ENCODE measurements at places on chromosomes 7 and 10.
A peak's percentile ranks its signal among the peaks of the same experiment; 100 is the strongest.

- DNase-seq: no peak
Measured at GRCh38 chr10:2760736-2761135, 306.6 kb upstream of the PFKP start.

DNA sequence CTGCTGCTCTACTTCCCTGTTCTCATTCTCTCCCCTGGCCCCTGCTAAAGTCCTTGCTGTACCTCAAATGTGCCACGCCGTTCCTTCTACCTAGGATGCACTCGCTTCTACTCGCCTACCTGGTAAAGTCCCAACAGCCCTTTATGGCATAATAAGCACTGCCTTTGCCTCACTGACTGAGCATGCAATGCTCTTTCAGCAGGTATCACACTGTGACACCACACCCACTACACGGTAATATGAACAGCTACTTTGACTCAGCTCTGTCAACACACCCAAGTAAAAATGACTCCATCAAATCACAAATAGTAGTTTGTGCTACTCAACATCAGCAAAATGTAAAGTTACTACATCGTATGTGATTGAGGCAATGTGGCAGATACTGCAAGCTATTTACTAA is 37.6 kb downstream of the FAM204A start:
- no peak for DNase-seq

DNA sequence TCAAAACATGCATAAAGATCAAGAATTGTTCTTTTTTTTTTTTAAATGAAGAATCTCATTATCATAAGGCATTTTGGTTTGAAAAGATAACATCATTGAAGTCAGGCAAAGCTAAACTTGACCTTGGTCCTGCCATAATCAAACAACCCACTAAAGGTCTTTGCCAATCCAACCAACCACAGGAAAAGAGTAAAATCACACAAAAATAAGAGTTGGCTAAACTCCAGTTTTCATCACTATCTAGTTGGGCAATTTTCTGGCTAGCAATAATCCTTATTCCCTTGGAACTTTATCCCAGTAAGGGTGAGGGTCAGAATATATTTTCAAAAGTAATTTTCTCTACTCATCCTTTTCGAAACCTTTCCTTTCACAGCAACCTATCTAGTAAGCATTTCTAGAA is 62.4 kb downstream of the HIBADH start:
- DNase-seq: no peak

DNA sequence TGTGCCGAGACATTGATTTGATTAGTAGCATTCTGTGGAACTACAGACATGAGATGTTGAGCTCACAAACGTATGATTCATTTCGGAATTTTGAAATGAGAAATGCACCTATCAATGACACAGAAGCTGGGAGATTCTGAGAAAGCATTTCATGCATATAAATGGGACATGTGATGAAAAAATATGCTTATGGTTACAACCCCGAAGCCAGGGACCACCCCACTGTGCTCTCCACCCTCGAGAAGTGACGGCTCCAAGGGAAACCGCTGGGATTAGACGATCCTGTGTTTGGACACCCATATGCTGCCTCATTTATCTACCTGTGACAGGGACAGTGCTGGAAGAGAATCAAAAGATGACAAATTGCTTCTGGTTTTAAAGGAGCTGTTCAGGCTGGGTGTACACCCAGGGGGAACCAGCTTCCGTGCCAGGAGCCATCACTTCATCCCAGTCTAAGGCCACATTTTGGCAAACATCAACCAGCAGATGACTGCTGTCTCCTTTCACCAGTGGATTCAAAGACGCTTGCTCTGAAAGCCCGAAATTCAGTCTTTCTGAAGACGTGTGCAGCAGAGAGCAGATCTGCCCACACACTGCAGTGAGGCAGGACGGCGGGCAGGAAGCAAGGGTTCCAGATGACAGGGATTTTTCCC is 109.9 kb downstream of the ATXN7L1 start:
- DNase-seq: no peak

- DNase-seq: no peak
Measured at GRCh38 chr7:106635411-106635810, 25.5 kb downstream of the CCDC71L start.

DNA sequence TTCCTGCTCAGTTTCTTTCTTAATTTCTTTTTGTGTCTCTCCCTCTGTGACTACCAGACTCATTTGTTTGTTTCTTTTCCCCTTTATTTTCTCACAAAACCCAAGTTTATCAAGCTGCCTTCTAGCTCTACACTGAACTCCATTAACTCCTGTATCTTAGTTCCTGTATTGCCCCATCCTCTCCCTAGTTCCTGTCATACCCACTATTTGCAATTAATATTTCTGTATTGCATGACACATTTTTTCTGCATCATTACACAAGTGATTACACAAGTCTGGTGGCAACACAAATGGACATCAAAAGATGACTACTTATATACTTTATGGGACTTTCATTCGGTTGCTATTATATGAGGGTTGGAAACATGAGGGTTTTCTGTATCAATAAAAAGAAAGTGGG is 26.9 kb upstream of the OR9A4 start:
- DNase-seq: no peak

- no peak for DNase-seq
Measured at GRCh38 chr7:16004702-16005101, 318.2 kb upstream of the MEOX2 start.

DNA sequence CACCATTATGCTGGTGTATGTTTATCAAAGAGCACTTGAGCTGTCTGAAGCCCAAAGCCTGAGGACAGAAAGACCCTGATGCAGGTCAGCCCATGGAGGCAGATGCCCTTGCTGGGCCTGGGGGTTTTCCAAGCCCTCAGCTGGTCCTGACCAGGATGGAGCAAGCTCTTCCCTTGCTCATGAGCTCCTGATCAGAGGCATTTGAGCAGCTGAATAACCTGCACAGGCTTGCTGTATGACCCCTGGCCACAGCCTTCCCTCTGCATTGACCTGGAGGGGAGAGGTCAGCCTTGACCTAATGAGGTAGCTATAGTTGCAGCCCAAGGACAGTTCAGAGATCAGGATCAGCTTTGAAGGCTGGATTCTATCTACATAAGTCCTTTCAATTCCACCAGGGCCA is 13.0 kb downstream of the AQP1 start:
- DNase-seq: no peak

DNA sequence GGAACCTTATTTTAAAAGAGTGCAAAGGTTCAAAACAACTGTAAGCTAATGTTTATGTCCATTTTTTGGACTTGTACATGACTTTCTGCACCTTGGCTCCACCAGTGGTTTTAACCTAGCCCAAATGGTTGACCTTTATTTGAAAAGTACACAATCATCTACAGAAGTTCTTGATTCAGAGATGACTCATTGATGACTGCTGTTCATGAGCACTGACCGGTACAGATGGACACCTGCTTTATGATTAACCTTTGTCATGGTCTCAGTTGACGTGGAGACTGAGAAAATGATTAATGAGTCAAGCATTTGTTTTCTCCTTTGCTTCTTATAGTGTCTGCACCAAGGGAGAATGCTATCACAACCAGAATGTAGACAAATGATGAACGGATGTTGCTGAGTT is 55.7 kb upstream of the PTER start:
- no peak for DNase-seq

DNA sequence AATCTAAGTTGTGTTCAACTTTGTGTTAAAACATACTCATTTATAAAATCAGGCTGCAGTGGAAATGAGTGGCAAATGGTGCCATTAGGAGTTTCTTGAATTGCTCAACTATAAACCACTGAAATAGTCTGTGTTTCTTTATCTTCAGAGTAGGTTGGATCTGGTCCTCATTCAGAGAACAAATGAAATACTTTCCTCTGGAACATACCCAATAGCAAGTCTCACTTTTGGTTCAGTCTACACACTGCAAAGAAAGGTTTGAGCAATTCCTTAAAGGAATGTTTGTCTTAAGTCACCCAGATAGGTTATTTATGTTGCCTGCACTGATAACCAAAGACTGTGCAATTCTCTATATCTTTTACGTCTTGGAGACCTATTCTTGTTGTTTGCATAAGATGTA is 62.5 kb downstream of the ABCB4 start:
- DNase-seq: no peak

DNA sequence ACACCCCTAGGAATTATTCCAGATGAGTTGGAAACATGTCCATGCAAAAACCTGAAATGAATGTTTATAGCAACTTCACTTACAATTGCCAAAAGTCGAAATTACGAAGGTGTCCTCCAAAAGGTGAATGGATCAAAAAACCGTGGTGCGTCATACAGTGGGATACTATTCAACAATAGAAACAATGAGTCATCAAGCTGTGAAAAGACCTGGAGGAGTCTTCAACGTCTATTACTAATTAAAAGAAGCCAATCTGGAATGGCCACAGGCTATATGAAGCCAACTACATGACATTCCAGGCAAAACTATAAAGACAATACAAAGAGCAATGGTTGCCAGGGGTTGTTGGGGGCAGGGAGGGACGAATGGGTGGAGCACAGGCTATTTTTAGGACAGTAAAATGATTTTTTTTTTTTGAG is 12.6 kb upstream of the PPP2R2D start:
- no peak for DNase-seq

DNA sequence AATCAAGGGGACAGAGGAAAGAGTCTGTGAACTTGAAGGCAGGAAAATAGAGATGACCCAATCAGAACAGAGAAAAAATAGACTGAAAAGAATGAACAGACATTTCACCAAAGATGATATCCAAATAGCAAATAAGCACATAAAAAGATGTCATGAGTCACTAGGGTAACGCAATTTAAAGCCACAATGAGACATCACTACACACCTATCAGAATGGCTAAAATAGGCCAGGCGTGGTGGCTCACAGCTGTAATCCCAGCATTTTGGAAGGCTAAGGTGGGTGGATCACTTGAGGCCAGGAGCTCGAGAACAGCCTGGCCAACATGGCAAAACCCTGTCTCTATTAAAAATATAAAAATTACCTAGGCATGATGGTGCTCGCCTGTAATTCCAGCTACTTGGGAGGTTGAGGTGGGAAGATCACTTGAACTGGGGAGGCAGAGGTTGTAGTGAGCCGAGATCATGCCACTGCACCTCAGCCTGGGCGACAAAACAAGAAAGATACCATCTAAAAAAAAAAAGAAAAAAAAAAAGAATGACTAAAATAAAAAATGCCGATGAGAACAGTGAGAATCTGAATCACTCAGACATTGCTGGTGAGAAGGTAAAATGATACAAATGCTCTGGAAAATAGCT is 100.9 kb downstream of the LHPP start:
- DNase-seq: no peak

GRCh38 chr10:125238682-125239081 is 78.3 kb upstream of the CTBP2 start:
- no peak for DNase-seq

- no peak for DNase-seq
Measured at GRCh38 chr10:88952647-88953111, at the start of gene ACTA2. Gene ACTA2, minus strand, starts transcription at chr10:88952773. Its CDS starts 3,843 bp downstream, at chr10:88948930.

- DNase-seq: no peak
Measured at GRCh38 chr10:124200011-124200410, 106.6 kb upstream of the CHST15 start.

DNA sequence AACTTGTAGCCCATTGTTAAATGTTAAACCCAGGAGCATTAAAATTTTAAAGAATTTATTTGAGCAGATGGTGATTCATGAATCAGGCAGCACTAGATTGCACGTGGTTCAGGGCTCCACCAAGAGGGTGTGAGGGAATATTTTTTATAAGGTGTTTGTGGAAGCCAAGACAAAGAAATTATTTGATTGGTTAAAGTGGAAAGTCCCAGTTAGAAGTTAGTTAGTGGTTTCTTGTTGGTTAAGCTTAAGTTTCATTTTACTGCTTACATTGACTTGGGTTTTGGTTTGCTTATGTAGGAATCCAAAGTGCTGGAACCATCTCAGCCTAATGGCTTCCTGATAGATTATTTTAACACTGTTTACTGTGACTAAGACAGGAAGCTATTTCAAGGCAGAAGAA is 906.2 kb downstream of the LRMDA start:
- DNase-seq: no peak

GRCh38 chr7:49245062-49245461 is 320.7 kb downstream of the CDC14C start:
- DNase-seq: no peak

DNA sequence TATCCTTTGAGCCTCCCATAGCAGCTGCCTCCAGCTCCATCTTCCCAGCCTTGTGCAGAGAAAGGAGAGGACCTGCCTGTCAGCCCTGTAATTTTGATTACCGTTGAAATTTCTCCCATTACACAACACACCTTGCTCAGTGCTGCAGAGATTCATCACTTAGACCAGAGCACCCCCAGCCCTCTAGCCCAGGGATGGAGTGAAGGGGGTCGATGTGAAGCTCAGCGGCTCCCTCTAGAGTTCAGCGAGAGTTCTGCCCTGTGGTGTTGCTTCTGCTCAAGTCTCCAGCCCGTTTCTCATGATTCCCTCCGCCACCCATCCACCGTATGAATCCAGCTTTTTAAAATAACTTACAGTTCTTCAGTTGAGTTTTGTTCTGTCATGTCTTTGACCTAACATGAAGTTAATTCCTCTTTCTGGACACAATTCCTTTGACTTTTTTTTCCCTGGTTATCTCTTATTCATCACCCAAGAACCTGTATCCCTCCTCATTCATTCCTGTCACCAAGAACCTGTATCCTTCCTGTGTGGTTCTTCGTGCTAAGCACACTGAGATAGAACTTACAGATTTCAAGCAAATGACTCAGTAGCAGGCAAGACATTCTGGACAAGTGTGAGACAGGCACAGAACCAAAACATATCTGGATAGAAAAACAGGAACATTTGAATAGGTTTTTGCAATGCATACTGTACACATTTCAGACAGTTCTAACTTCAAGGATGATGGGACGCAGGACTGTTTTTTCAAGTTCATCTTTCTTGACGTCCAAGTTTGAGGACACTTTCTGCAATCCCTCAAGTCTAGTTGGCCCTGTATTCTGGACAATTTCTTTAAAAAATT is 35.0 kb upstream of the ZNF32 start:
- DNase-seq: peak; percentile 29

- no peak for DNase-seq
Measured at GRCh38 chr10:47458466-47459154, 25.3 kb downstream of the ANXA8 start.

- DNase-seq: no peak
Measured at GRCh38 chr10:75247797-75248196, 12.0 kb upstream of the COMTD1 start.

DNA sequence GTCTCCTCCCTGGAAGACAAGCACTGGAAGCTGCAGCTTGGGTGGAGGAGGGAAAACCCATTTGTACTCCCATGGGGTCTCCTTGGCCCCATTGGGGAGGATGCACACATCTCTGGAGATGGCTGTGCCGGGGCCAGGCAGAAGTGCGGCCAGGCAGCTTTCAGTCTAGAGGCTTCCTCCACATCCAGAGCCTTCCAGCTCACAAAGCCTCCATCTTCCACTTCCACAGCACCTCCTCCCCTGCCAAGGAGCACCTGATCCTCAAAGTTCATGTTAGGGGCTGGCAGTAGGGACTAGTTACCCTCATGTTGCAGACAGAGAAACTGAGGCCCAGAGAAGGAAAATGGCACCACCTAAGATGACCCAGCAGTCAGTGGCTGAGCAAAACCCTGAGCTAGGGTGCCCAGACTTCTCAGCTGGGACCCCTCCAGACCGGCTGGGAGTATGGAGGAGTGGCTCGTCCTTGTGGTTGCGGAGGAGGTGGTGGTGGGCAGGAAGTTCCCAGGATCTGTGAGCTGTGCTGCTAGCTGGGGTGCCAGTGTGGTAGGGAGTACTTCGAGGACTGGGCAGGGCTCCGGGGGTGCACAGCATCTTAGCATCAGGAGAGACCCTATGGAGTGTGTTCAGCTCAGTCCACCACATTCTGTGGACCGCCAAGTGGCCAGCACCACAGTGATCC is 44.2 kb downstream of the ADCYAP1R1 start:
- DNase-seq: no peak

Data from germinal center (tissue), 1 donor.